HTR-8/SVneo (cell line): ENCODE measurements at places on chromosomes 5 and 9.

GRCh38 chr5:151780348-151780747 lies 8.6 kb downstream of the G3BP1 start:
- no peak for DNase-seq

- DNase-seq = no peak
Measured at GRCh38 chr5:88815050-88815789, 67.8 kb downstream of the MEF2C start.

DNA sequence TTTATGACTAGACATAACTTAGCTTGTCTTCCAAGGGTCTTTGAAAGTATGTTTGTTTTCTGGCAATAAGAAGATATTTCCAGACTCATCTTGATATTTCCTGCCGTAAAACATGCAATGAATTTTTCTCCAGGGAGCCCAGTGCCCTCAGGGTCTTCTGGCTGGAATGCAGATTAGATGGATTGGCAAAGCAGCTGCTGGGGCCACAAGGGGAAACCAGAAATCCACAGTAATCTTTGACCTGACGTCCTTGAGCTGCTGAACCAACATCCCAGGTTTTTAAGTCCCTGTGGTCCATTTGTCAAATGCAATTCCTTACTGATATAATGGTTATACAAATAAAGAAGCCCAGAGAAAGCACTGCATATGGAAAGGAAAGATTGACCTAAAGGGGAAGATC lies 93.0 kb downstream of the THBS4 start:
- DNase-seq = peak; percentile 71

DNA sequence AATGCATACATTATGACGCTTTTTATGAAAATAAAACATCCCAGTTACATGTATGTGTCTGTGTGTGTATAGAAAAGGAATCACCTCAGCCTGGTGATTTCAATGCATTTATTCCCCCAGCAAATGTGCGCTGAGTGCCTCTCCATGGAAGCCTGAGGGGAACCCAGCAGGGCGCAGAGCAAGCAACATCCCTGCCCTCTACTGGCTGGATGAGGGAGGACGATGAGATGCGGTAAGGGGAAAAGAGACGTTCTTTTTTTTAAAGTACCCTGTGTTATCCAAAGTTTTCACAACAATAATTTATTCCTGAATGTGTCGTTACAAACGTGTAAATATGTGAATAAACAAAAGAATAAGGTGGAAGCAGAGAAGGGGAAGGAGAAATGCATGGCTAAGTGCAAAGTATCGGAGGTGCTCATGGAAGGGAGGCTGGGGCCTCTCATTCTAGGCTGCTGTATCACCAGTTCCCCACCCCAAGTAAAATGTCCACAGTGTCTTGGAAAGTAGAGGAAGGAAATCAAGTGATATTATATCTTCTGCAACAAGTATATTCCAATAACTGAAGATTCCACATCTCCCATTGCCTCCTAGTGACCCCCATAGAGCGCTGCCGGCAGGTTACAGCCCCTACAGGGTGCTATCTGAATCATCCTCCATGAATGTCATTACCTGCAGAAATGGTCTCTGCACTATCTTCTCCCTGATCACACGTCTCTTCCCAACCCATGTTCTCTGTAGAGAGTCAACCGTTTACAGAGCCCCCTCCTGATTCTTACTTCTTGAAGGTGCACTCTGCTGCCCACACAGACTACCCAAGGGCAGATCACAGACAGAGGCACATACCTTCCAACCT lies 13.0 kb upstream of the ABLIM3 start:
- DNase-seq = peak; percentile 58

- no peak for DNase-seq
Measured at GRCh38 chr5:145324767-145325479, 510.2 kb downstream of the PRELID2 start.

DNA sequence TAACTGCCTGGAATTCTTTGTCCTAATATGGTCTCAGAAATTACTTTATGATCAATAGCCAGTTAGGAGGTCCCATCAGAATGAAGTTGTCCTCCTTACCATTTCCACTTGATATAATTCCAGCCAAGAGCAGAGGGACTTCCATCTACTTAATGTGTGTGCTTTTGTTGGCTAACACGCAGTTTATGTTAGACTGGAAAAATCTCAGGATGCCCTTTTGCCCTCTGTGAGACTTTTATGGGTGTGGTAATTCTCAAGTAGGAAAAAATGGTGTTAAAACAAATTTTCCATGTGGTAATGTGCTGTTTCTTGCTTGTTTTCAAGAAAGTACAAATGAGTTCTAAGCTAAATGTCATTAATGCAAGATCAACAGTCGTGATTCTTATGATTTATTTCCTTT lies 327.1 kb downstream of the MTRR start:
- DNase-seq = no peak

- DNase-seq = no peak
Measured at GRCh38 chr9:129945314-129945713, 97.7 kb downstream of the FNBP1 start.

DNA sequence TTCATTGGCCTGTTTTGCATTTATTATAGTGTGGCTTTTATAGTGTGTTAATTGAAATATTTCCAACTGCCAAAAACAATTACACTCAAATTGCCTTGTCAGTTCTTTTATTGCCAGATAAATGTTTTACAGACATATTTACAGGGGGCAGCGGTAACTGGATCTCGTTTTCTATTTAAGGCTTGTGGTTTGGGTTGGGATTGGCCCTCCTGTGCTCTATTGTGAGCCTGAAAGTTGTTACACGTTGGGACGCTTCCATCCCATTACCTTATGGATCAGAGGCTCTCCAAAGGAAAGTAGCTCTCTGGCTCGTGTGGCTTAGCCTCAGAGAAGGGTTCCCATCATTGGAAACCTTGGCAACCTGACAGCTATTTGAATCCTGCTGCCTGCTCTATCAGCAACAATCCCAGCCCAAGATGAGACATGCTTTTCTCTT lies 20.8 kb downstream of the DNAI1 start:
- DNase-seq = no peak

DNA sequence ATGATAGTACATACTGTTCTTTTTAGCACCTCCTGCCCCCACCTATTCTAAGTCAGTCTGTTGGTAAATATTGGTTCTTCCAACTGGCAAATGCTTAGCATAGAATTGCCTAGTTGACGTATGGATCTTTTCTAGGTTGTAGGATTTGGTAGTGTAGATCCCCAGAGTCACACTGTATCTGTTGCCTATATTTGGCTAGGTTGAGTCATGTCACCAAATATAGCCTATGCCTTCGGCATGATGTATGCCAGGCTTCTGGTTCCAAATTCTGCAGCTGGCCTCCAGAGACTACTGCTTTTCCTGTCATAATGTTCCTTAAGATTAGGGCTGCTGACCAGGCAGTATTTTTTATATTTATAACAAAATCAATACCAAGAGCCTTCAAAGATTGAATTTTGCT lies 38.2 kb downstream of the CPEB4 start:
- no peak for DNase-seq

GRCh38 chr9:130300739-130301138 lies 35.2 kb downstream of the HMCN2 start:
- DNase-seq = no peak

DNA sequence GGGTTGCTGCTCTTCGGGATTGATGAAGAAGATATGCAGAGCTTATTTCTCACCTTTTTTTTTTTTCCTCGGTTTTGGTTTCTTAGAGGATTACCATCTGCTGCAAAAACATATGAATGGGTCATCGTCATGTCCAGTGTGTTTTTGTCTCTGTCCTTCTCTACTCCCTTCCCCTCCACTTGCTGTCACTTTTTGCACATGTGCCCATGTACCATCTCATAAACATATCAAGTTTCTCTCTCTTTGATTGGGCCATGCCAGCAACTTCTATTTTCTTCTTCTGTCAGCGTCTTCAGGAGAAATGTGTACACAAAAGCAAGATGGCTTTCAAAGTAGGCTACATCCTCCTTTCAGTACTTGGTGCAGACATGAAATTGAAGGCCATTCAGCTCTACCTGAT lies 57.1 kb downstream of the ZNF462 start:
- DNase-seq = no peak

DNA sequence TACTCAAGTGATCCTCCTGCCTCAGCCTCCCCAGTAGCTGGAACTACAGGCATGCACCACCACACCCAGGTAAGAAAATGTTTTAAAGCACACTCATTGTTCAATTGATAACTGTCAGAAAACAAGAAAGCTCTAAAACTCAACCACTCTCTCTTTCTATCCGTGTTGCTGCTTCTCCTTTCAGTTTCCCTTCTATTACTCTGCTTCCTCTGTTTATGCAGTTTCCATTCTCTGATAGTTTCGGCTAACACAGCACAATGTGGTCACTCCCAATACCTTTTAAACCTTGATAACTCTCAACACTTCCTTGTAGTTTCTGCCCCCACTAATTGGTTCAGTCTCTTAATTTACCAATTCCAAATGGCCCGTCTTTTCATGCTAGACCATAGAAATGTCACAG lies 59.2 kb upstream of the NR4A3 start:
- no peak for DNase-seq

- DNase-seq = no peak
Measured at GRCh38 chr9:108377382-108377781, 478.4 kb downstream of the ACTL7B start.

DNA sequence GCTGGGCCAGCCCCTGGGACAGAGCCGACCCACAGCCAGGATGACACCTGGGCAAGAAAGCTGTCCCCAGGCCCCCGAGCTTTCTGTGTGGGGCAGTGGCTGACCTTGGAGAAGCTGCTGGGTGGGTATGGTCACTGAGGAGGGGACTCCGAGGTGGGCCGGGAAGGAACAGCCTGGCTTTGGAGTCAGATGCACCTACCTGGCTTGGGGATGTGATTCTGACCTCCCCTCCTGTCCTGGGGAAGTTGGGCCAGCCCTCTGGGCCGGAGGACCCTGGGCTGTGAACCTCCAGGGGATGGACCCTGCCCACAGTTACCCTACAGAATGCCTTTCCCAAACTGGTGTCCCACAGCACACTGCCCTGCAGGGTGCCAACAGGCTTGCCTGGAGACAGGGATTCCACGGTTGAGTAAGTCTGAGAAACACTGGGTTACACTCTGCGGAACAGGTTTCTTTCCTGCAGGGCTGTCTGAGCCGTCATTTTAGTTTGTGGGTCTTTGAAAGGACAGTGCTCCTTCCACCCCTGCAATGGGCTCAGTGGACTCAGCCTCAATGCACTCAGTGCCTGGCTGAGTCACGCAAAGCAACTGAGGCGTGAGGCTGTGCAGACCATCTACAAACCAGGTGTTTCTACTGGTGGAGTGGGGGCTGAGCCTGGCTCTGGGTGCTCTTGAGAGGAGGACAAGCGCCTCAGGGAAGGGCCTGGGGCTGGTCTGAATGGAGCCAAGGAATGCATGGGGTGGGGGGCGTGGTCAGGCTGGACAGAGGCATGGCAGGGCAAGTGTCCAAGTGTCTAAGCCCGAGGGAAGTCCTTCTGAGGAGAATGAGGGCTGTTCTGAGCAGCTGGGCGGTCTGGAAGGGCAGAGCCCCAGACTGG lies 41.3 kb upstream of the PHYKPL start:
- DNase-seq = no peak

- DNase-seq = no peak
Measured at GRCh38 chr5:150559088-150559487, 51.2 kb downstream of the NDST1 start.

DNA sequence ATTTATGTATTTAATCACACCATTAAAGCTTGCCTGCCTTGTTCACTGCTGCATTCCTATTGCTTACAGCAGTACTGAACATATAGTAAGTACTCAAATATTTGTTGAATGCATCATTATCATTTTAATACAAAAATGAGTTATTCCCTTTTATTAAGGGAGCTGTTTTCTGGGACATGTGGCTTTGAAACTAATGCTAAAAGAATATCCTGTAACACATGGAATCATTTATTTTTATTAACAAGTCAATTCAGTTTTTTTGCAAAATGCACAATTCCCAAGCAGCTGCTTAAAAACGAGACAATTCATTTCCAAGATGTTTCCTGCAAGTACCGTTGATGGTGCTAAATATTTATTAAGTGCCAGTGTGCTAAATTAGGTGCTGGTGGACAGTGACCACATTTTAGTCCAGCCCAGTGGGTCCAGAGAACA lies 148.3 kb upstream of the NR3C1 start:
- no peak for DNase-seq

DNA sequence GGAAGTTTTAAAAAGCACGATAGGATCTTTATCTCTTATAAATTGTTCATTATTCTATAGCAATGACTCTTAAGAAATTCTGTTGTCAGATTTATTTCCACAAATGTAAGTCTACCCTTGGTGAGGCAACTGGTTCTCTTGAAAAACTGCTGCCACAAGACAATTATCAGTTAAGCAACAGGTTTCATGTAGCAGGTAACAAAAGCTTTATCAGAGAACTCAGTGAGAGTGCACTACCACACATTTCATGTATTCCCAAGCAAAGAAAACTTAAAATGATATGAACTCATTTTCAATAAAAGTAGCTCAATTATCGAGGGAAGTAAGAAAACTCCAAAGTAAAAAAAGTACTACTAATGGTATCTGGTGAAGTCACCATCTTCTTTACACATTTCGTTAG lies 9.4 kb downstream of the NR6A1 start:
- no peak for DNase-seq

GRCh38 chr9:126472198-126472947 lies 141.4 kb upstream of the LMX1B start:
- DNase-seq = no peak

DNA sequence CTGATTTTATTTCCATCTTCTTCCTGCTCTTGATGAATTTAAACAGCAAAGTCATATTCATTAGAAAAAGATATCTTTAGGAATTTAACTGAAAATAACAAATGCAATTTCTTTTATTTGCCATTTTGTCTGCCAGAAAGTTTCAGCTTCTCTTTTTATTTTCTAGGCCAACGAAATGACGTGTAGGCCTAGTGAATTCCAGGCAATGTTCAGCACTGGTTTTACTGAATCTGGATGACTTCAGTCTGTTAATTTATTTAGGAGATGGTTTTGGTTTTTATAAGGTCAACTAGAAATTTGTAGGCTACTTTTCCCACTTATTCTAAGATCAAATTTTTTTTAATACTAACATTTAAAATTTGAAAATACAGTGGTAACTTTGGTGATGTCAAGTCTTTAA lies 129.1 kb upstream of the VCAN start:
- no peak for DNase-seq

DNA sequence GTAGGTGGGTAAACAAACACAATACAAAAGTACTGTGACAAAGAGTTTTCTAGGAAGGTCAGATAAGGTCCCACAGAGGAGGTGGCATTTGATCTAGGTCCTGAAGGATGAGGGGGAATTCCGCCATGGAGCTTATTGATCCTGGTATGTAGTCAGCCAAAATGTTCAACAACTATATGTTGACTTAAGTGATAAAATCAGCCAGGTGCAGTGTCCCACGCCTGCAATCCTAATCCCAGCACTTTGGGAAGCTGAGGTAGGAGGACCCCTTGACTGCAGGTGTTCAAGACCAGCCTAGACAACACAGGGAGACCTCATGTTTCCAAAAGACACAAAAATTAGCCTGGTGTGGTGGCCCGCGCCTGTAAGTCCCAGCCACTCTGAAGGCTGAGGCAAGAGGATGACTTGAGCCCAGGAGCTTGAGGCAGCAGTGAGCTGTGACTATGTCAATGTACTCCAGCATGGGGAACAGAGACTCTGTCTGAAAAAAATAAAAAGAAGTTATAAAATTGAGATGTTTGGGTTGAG lies 46.4 kb upstream of the PLIN2 start:
- no peak for DNase-seq

GRCh38 chr5:93072831-93073459 lies 508.1 kb downstream of the NR2F1-AS1 start:
- DNase-seq = no peak
